ENCODE measurements at places on chromosomes 3 and 15. TPM values are rescaled to one million over a fixed set of nuclear protein-coding genes. Genes with fewer than 3 reads are reported as not detected.

- DNase-seq = no peak
Observed at GRCh38 chr15:34059476-34059875, 20.5 kb upstream of the AVEN start.

GRCh38 chr15:94882071-94882712, 650.8 kb downstream of the MCTP2 start:
- DNase-seq = no peak

The CLRN1 gene
- total RNA-seq = not detected

- no peak for DNase-seq
Observed at GRCh38 chr3:105493305-105493892, 126.7 kb downstream of the ALCAM start.

DNA sequence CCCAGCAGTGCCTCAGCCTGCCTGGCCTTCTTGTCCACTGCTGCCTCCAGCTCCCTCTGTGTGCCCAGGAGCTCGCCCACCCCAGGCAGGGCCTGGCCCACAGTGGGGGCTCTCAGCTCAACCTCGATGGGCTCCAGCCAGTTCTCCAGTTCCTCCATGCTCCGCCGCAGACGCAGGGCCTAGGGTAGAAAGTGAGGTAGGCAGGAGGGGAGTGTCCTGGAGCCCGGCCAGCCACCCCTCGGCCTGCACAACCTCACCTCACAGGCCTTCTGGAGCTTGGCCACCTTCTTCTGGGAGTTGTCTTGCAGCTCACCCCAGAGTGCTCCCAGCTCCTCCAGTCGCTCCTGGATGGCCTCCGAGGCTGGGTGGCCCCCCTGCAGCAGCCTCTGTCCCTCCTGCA, 18.7 kb downstream of the PLA2G4B start:
- no peak for DNase-seq

- DNase-seq = no peak
Observed at GRCh38 chr3:122989856-122990575, 37.5 kb downstream of the SEMA5B start.

The SORD gene
- total RNA-seq = 32.6 TPM

DNA sequence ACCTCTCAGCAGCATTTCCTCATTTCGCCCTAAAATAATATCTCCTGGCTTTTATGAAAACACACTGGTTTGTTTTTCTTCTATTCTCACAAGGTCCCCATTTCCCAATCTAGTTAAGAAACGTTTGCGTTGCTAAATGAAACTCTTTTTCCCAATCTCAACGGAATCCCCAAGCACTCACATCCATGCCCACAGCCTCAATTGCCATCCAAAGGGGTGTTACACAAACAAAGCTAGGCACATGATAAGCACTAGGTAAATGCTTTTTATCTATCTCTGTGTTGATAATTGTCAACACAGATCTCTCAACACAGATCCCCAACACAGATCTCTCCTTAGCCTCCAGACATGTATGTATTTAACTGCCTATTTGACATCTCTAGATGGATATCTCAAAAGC, 35.2 kb upstream of the TF start:
- DNase-seq = no peak

The PLA2G4D gene
- not detected for total RNA-seq

The LAMB2 gene
- total RNA-seq = 2.4 TPM

The RAD51 gene
- 28.2 TPM for total RNA-seq

The RASGRF1 gene
- 0.05 TPM for total RNA-seq

- no peak for DNase-seq
Observed at GRCh38 chr3:194521510-194522260, 34.9 kb upstream of the ATP13A3 start.

GRCh38 chr3:156456771-156457224, 98.1 kb downstream of the SSR3 start:
- DNase-seq = no peak

DNA sequence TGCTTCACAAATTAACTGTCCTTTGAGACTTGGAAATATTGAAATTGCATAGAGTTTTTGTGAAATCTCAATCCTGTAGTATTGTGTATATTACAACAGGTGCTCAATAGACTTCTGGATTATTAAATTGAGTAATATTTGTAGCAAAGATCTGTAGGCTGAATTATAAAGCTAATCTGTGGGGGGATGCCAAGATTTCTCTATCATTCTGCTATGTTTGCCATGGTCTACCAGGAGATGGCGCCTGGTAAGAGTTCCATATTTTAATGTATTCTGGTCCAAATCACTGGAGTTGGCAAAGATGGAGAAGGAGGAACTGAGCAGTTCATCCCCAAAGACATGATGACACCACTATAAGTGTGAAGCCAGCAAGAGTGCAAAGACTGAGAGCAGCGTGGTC, 340.9 kb upstream of the TPRG1 start:
- DNase-seq = no peak

The SKOR1 gene
- total RNA-seq = 0.34 TPM

GRCh38 chr3:190989218-190989617, 126.7 kb upstream of the GMNC start:
- DNase-seq = no peak

The FBLN2 gene
- total RNA-seq = 0.16 TPM

Measured in activated T-cell treated with anti-CD3 and anti-CD28 coated beads, Interleukin-2, amount 50 U/mL, for 4 hours (primary cell).